Stimulated activated naive CD8-positive, alpha-beta T cell treated with anti-CD3 and anti-CD28 coated beads, Interleukin-15, Interleukin-2, amounts not matched to agents 100 U/mL and 50 U/mL, for 24 hours (primary cell): ENCODE measurements at places on chromosomes 7 and 10.

GRCh38 chr10:88810196-88810961 is 7.8 kb downstream of the LIPM start:
- peak; percentile 21 for DNase-seq

GRCh38 chr10:38038107-38038931 is 27.8 kb downstream of the ZNF33A start:
- DNase-seq: no peak

DNA sequence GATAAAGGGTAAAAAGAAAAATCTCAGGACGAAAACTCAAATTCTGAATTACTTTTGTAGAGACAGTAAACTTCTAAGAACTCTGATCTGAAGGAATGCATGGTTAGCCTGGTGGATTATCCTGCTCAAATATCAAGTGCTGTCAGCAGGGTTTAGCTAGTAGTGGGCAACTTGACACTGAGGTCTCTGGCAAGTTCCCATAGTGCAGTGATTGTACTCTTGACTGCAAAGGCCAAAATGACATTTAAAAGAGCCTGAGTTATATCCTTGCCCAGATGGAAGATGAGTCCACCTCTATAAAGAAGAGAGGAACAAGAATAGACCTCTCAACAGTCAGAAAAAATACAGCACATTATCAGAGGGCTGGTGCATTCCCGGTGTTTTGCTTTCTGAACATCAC is 304.5 kb upstream of the IMMP2L start:
- DNase-seq: no peak

DNA sequence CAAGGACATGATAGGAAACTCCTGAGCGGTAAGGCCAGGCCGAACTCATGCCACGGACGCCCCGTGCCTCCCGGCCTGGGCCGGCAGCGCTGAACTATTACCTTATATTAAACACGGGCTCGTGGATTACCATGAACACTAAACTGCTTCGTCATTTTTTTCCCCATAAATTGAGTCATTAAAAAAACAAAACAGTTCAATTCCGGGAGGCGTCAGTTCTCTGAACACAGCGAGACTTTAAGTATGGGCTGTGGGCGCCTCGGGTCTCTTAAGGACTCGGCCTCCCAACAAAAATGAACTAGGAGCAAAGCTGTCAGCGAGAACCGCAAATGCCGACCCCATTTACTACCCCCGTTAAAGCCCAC is 519 bp downstream of the PITRM1 start:
- DNase-seq: no peak

GRCh38 chr7:7731732-7732131 is 13.3 kb upstream of the RPA3 start:
- DNase-seq: no peak

DNA sequence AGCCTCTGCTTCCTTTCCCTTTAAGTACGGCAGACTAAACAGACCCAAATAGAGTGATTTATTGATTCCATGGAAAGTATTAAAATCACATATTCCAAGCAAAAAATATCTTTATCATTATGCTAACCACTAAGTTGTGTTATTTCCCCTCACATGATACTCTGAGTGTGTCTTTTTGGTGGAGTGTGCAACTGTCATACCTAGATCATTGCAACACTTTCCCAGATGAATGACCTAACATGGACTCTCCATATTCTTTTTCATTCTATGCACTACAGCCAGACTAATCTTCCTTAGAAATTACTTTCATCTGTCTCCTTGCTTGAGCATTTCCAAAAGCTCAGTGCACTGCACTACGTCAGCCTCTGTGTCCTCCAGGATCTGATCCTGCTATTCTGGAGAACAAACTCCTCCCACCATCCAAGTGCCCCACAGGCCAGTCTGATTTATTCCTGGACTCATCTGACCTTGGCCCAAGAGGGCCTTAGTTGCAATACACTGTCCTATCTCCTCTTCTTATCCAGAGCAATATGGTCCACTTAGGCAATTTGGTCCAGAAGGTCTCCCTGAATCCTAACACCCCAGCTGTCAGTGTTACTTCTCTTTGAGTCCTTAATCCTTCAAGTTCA is 263.3 kb upstream of the KLF6 start:
- DNase-seq: no peak

DNA sequence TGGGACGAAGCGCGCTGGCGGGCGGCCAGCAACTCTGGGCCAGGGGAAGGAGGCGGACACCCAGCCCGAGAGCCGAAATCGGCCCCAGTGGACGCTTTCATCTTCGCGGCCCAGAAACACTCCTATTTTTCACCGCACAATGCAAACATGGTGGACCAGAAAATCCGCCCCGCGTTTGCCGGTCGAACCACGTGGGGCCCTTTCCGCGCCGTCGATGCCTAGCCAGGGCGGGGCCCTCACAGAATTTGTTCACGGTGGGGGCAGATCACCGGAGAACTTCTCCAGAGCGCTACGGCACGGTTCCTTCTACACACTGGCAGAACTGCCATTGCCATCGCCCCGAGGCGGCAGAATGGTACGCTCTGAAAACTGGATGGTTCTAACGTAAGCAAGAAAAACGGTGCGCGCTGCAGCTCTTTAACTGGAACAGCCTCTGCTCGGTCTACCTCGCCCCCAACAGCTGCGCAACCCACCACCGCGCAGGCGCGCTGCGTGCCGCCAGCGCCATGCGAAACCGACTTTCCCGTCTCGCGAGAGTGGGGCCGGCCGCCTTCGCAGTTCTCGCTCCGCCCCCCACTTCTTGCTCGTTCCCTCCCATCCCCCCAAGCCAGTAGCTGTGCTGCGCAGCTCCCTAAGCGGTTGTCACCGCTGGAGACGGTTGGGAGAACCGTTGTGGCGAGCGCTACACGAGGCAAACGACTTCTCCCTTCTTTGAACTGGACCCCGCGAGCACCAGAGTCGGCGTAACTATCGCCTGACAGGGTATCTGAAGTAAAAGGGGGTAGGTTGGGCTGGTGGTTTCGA is at the start of gene HNRNPH3:
Gene HNRNPH3 (plus strand): TSS at position 610 of the 804 bp plus-strand sequence. CDS start 5,158 bp downstream, outside the sequence.
- peak; percentile 99 for DNase-seq

DNA sequence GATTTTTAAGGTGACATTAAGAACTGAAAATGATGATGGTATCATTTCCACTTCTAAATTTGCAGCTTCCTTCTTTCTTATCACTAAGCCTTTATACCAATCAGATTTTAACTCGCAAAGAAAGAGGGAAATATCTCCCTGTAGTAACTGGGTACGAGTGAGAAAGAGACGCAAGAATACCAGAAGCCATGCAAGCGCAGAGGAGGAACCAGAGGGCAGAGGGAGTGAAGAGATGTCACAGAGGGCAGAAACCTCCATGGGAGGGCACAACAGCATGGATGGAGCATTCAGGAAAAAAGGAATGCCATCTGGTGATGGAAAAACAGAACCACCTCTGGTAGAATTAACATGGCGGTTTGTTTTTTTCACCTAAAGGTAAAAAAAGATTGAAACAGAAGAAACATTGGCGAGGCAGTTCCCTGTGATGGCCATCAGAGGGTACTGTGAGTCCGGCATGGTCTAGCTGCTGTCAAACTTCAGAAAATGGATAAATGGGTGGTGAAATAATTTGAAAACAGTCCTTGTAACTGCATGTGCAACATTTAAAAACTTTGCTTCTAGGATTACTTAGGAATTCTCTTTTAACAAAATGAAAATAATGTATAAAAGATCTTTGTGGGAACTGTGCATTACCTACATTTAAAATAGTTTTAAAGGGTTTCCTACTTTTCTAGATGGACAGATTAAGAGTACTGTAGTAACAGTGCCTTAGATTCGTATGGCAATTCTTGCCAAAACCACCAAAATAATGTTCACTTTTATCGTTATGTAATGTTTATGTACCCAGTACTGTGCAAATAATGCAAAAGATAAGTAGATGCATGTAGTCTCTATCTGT is 91.8 kb downstream of the ARHGAP12 start:
- no peak for DNase-seq

DNA sequence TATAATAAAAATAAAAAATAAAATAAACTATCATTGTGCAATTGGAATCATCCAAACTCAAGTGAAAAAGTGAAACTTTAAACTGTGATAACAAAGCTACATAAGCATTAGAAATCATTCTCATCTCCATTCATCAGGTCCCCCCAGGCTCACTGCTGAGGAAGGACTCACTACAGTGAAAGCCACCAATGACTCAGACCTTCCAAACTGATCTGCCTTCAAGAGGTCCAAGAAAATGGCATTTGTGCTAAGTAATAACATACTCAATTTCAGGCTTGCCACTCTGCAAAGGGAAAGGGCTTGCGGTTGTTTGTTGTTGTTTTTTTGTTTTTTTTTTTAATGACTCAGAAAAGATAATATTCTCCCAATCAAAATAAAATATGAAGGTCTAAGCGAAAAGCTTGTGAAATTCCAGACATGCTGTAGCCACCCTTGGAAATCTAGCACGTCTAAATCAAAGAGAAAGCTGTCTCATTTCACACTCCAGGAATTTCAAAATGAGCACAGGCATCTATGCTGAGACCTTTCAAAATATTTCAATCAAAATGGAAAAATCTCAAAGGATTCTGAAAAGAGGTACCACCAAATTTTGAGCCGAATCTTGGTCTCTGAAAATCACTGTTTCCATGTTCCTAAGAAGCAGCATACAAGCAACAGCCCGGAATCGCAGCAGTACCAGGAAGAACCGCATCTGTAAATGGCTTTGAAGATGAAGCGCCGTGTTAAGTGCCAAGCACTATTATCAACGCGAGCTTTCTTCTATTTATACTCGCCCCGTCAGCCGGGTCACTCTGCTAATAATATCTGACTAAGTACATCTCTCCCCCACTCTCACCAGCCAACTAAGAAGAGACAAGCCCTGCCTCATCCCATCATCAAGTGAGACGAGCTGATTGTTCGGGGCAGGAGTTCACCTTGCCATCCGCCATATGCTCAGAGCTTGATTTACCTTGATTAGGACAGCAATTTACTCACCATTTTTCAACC is 13.5 kb downstream of the SFMBT2 start:
- peak; percentile 37 for DNase-seq

GRCh38 chr7:94642838-94643653 is 12.9 kb downstream of the SGCE start:
- DNase-seq: no peak

- no peak for DNase-seq
Measured at GRCh38 chr10:15489431-15489830, 118.3 kb upstream of the FAM171A1 start.

GRCh38 chr7:135558337-135558767 is 635 bp downstream of the NUP205 start:
- peak; percentile 68 for DNase-seq

DNA sequence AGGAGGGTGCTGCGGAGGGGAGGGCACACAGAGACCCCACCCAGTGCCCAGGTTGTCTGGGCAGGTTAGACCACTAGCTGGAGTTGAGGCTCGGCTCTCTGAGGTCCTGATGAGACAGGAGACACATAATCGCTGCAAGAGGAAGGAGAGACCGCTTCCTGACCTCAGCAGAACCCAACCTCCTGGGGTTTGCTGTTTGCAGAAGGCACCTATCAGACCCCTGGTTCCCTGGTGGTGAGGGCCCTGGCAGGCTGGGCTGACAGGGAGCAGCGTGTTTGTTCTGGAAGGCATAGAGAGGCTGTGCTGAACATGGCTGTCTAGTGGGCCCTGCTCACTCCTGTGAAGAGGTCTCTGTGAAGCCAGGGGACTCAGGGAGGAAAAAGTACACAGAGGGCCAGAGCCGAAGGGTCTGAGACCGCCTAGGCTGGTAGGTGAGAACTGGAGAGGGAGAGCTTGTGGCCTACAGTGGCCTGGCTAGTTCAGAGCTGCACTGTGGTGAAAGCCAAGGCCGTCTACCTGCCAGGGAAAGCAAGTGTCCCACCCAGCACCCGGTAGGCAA is 39.4 kb upstream of the NPFFR1 start:
- peak; percentile 14 for DNase-seq

DNA sequence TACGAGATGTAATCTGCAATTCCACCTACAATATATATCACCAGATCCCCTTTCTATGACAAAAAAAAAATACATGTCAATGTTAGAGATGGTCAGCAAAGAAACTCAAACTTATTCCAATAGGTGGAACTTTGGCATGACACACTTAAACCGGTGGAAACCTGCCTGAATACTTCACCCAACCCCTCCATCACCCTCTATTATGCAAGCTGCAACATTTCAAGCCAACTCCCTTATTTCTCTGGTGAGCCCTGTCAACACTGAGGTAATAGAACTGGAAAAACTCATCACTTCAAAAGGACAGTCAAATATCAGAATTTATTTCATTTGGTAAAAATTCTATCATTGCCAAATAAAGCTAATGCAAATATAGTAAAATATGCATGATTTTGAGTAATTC is 3.6 kb downstream of the ZNF438 start:
- DNase-seq: no peak

DNA sequence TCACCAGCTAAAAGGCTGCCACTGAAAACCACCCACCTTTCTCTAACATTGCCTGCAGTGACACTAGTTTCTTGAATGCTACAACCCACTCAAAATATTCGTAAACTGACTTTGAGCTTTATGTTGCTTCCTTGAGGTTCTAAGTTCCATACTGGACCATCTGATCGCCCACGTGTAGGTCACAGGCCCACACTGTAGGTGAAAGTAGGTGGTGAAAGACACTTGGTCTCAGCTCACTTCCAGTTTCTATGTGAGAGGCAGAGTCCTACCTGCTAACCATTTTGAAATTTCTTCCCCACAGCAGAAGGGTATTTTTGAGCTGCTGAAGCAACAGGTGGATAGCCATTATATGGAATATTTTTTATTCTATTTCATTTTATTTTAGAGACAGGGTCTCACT is 97.3 kb downstream of the MYO3A start:
- no peak for DNase-seq

- DNase-seq: no peak
Measured at GRCh38 chr10:60372436-60372835, 17.2 kb downstream of the ANK3 start.

DNA sequence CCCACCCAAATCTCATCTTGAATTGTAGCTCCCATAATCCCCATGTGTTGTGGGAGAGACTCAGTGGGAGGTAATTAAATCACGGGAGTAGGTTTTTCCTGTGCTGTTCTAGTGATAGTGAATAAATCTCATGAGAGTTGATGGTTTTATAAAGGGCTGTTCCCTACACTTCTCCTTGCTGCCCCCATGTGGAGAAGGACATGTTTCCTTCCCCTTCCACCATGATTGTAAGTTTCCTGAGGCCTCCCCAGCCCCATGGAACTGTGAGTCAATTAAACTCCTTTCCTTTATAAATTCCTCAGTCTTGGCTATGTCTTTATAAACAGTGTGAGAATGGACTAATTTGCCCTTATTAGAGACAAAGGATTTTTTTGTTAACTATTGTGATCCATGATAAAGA is 48.5 kb upstream of the MKX start:
- no peak for DNase-seq

DNA sequence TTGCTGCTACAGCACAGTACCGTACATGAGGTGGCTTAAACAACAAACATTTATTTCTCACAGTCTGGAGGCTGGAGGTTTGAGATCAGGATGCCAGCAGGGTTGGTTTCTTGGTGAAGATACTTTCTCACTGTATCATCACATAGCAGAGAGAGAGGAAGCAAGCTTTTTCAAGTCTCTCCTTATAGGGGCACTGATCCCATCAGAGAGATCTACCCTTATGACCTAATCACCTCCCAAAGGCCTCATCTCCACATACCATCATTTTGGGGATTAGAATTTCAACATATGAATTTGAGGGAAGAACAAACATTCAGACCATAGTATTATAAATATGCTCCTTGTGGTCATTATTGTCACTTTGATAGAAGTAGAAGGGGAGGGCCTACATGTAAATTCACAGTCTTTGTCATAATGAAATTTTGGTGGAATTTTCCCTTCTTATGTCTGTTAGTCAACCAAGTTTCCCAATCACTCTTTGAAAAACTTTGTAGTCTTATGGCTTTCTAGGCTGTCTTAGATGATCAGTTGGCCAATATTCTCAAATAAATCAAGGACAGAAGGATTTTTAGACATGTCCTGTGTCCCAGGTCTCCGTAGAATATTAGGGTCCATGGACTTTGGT is 606.2 kb downstream of the LRMDA start:
- no peak for DNase-seq
